T follicular helper cell (primary cell): ENCODE measurements at places on chromosomes 7 and 10.

GRCh38 chr7:95642173-95642572 lies 45.9 kb upstream of the PDK4 start:
- no peak for DNase-seq

DNA sequence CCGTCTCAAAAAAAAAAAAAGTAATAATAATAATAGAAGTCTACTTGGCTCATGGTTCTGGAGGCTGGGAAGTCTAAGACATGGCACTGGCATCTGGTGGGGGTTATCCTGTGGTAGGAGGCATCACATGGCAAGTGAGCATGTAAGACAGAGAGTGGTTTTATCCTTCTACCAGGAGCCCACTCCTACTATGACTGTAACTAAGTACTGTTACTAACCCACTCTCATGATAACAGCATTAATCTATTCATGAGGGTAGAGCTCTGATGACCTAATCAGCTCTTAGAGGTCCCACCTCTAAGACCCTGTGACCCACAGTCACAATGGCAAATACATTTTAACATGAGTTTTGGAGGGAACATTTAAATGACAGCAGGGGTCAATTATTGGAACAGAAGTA lies 43.3 kb upstream of the NRF1 start:
- DNase-seq: no peak

DNA sequence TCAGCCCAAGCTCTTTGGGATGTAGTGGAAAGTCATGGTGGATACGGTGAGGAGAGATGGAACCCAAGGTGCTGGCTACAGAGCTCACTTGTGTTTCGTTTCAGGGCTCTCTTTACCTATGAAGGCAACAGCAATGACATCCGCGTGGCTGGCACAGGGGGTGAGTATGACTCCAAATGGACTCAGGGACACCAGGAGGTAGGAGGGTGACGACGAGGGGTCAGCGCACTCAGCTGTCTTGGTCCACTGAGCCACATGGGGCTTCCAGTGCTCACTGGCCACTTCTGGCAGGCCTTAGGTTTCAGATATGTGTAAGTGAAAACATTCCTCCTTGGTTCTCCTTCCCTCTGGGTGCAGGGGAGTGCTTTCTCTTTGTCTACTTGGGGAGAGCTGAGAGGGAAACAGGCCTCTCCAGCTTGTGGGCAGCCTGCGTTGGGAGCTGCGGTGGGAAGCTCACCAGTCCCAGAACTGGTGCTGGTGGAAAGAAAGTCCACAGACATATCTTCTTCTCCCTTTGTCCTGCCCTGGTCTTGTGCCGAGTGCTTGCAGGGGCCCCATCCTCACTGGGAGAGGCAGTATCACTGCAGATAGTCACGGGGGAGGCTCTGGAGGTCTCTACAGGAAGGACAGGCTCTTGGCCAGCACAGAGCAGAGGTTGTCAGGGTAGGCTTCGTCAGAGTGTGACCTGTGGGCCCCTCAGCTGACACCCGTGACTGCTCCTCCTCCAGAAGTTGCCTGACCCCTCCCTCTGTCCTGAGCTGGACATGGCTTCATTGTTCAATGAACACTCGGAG lies 5.8 kb downstream of the DBNL start:
- DNase-seq: no peak

DNA sequence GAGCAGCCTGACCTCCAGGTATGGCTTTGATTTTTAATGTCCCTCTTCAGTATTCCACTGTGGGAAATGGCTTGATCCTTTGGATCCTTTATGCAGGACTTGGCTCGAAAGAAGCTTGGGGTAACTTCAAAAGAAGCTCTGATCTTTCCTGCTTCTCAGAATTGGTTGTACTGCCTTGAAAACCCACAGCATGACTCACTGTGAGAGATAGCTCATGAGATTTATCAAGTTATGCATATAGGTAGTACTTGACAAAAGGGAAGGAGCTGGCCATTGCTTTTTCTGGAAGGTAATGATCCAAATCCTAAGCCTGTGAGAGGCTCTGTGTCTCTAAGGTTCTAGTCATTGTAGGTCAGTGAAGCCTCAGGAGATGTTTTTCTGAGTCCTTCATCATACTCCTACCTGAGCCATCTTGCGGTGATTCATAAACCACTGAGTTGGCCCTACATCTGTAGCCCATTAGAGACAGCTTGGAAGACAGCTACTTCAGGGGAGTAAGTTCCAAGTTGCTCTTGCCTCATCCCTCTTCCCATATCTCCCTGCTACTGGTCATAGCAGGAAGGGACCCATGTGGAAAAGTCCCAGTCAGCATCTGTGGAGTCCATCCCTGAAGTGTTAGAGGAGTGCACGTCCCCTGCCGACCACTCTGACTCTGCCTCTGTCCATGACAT lies 36.7 kb upstream of the NFKB2 start:
- no peak for DNase-seq

DNA sequence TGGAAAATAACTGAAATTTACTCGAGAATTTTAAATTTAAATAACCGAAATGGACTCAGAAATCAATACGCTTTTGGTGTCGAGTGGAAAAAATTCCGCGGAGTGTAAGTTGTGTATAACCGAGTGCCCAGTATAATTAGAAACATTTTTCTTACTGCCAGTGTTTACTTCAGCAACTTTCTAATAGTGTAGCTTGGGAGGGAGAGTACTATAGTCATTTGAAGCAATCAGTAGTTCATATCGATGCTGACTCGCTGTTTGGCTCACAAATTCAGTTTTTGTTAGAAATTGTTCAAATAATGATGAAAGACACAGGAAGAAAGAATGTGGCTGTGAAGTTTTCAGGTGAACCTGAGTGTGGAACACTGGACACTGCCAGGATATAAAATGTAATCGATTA lies 658.6 kb upstream of the FOXK1 start:
- no peak for DNase-seq

- DNase-seq: no peak
These were observed 104.1 kb downstream of the FAM53B start for GRCh38 chr10:124640056-124640455.

- no peak for DNase-seq
These were observed 12.9 kb downstream of the MTPN start for GRCh38 chr7:135964274-135964673.
